ENCODE measurements at places on chromosomes 11 and 22.

DNA sequence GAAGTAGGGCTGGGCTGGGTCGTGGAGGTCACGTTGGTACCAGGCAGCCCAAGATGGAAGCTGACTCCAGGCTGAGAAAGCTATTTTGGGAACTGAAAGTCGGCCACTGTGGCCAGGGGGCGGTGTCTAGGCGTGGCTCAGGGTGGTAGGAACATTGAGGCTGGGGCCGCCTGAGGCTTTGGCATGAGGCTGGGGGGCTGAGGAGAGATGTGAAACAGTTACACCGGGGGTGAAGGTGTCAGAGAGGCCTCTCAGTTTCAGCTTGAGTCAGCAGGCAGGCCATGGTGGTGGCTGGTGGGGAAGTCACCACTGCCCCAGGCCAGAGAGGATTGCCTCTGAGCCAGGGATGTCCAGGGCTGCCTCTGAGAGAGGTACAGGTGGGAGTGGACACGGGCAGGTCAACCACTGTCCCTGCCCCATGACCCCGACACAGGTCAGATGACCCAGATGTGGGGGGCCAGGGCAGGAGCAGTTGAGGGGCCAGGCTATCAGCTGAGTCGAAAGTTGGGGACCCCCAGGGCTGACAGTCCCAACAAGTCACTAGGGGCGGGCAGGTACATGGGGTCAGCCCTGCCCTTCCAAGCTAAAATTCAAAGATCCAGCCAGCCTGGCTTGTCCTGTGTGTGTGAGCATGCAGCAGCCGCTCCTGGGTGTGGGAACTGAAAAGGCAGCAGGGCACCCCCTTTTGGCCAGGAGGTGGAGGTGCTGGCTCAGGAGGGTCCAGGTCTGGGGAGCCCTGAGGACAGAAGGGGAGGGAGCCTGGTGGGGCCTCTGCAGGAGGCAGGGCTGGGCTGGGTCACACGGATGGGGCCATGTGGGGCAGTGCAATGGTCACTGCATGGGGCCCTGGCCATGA lies 7.2 kb downstream of the KCNK7 start:
- H3K27me3 ChIP-seq, result peaks cover 5% of the 10 kb centered on the region
- no peaks in the 10 kb centered on the region for H3K4me1 ChIP-seq
- no peak overlapping the region for H3K27ac ChIP-seq
- peaks cover 10% of the 10 kb centered on the region for H3K36me3 ChIP-seq
- DNase-seq, result no peak

- H3K27ac ChIP-seq, result no peak overlapping the region
- H3K27me3 ChIP-seq, result peaks cover 26% of the 10 kb centered on the region
- no peak overlapping the region for H3K4me3 ChIP-seq
- DNase-seq, result no peak
- H3K36me3 ChIP-seq, result no peaks in the 10 kb centered on the region
- peaks cover 11% of the 10 kb centered on the region for H3K4me1 ChIP-seq
Observed at GRCh38 chr11:62930157-62930556, 9.0 kb upstream of the CHRM1 start.

GRCh38 chr11:69300120-69301060 lies 6.4 kb downstream of the MYEOV start:
- H3K36me3 ChIP-seq, result no peaks in the 10 kb centered on the region
- no peaks in the 10 kb centered on the region for H3K27me3 ChIP-seq
- peaks cover 43% of the 10 kb centered on the region for H3K4me1 ChIP-seq
- no peak overlapping the region for H3K4me3 ChIP-seq

GRCh38 chr11:97118614-97119200 lies 728.9 kb downstream of the JRKL start:
- H3K4me1 ChIP-seq, result no peaks in the 10 kb centered on the region
- no peak for DNase-seq
- no peak overlapping the region for H3K27ac ChIP-seq
- H3K4me3 ChIP-seq, result no peak overlapping the region
- H3K27me3 ChIP-seq, result no peaks in the 10 kb centered on the region
- no peaks in the 10 kb centered on the region for H3K36me3 ChIP-seq

DNA sequence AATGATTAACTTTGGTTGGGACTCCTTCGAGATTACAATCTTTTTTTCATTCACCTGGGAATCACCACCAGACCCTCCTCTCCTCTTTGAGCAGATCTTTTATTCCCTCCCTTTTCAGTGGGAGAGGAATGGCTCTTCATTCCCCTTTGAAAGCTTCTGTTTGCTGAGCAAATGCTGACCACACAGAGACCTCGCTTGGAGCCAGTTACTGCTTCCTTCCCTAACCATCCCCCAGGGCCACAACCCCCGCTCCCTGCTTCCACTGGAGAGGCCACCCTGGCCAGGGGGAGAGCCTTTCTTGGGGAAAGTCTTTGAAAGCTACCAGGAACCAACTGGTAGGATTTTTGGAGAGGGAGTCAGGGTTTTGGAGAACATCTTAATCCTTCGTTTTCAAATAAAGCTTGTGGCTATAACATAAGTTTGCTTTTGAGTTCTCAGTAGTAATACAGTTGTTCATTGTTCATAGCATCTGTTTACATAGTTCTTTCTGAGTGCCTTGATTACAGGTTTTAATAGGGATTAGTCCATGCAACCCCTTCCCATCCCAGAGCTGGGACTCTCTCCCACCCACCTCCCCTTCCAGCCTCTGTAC lies 138.4 kb downstream of the DBX1 start:
- H3K4me1 ChIP-seq, result peaks cover 23% of the 10 kb centered on the region
- peak overlapping the region; percentile 72 for H3K27ac ChIP-seq
- no peaks in the 10 kb centered on the region for H3K27me3 ChIP-seq
- no peak overlapping the region for H3K4me3 ChIP-seq
- no peak for DNase-seq
- H3K36me3 ChIP-seq, result no peaks in the 10 kb centered on the region

DNA sequence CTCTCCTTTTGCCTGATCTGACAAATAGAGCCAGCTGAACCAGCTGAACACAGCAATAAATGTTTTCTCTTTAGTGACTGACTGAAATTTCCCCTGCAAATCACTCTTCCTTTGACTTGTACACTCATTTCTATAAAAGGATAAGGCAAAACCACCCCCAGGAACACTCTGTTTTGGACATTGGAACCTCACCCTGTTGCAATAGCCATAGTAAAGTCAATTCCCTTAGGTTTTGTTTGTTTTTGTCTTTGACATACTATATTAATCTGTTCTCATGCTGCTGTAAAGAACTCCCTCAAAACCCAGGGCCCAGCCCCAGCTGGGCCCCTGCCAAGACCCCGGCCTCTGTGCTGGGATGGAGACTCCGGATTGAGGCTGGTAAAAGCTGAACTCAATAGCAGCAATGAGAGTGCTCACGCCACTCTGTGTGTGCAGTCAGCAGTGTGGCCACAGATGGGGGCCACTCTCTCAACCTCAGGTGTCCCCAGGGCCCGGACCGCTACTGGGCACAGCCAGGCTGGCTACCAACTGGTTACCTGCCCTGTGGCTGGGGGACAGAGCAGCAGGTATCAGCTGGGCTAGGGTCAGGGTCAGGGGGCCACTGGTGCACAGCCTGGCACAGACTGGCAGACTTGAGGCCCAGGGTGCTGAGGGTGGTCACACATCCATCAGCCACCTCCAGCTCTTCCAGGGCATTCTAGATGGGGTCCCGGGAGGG lies 597.4 kb downstream of the LUZP2 start:
- H3K4me1 ChIP-seq, result no peaks in the 10 kb centered on the region
- H3K36me3 ChIP-seq, result no peaks in the 10 kb centered on the region
- H3K4me3 ChIP-seq, result no peak overlapping the region

GRCh38 chr11:118923721-118924587 lies 1.8 kb downstream of the BCL9L start:
- H3K36me3 ChIP-seq, result peaks cover 2% of the 10 kb centered on the region
- H3K4me1 ChIP-seq, result peaks cover 42% of the 10 kb centered on the region
- H3K27me3 ChIP-seq, result no peaks in the 10 kb centered on the region
- peak; percentile 48 for DNase-seq
- H3K27ac ChIP-seq, result peak overlapping the region; percentile 99
- peak overlapping the region; percentile 99 for H3K4me3 ChIP-seq

GRCh38 chr11:18490319-18490718 lies 34.7 kb downstream of the LDHAL6A start:
- DNase-seq, result peak; percentile 85
- no peak overlapping the region for H3K4me3 ChIP-seq

GRCh38 chr22:42560781-42561180 lies 7.0 kb downstream of the SERHL2 start:
- peaks cover 17% of the 10 kb centered on the region for H3K4me1 ChIP-seq
- DNase-seq, result peak; percentile 44
- H3K27me3 ChIP-seq, result no peaks in the 10 kb centered on the region
- no peak overlapping the region for H3K27ac ChIP-seq
- H3K4me3 ChIP-seq, result no peak overlapping the region
- no peaks in the 10 kb centered on the region for H3K36me3 ChIP-seq

GRCh38 chr11:10208131-10208575 lies 85.9 kb downstream of the SBF2 start:
- no peak overlapping the region for H3K4me3 ChIP-seq
- no peak overlapping the region for H3K27ac ChIP-seq
- no peaks in the 10 kb centered on the region for H3K36me3 ChIP-seq
- DNase-seq, result peak; percentile 83

- peaks cover 2% of the 10 kb centered on the region for H3K36me3 ChIP-seq
- H3K4me3 ChIP-seq, result peak overlapping the region; percentile 66
- H3K27me3 ChIP-seq, result no peaks in the 10 kb centered on the region
Observed at GRCh38 chr11:8910649-8911026, 351 bp upstream of the AKIP1 start.

DNA sequence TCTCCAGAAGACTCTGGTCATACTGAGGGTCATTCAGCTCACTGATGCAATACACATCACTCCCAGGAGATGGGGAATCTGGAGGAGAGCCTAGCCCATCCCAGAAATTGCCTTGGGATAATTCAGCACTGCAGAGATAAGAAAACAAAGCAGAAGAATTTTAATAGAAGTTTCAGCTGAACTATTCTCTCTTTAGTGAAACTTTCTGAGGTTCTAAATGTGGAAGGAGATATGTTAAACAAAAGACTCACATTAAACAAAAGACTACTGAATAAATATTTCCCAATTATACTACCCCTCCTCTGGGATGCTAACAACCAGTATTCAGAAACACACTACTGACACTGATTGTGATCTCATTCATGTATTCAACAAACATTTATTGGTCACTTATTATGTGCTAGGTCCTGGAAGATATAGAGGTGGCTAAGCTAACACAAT lies 47.8 kb downstream of the C2CD3 start:
- no peaks in the 10 kb centered on the region for H3K27me3 ChIP-seq
- H3K4me1 ChIP-seq, result peaks cover 3% of the 10 kb centered on the region
- H3K27ac ChIP-seq, result no peak overlapping the region
- H3K36me3 ChIP-seq, result no peaks in the 10 kb centered on the region
- no peak for DNase-seq
- H3K4me3 ChIP-seq, result no peak overlapping the region

GRCh38 chr11:117687776-117688175 lies 109.2 kb downstream of the DSCAML1 start:
- no peaks in the 10 kb centered on the region for H3K36me3 ChIP-seq
- no peak for DNase-seq
- no peak overlapping the region for H3K27ac ChIP-seq
- no peak overlapping the region for H3K4me3 ChIP-seq
- H3K27me3 ChIP-seq, result no peaks in the 10 kb centered on the region
- peaks cover 2% of the 10 kb centered on the region for H3K4me1 ChIP-seq

GRCh38 chr22:33013531-33014162 lies 44.5 kb downstream of the SYN3 start:
- H3K36me3 ChIP-seq, result no peaks in the 10 kb centered on the region
- no peak overlapping the region for H3K27ac ChIP-seq
- no peaks in the 10 kb centered on the region for H3K4me1 ChIP-seq
- no peaks in the 10 kb centered on the region for H3K27me3 ChIP-seq
- H3K4me3 ChIP-seq, result no peak overlapping the region

DNA sequence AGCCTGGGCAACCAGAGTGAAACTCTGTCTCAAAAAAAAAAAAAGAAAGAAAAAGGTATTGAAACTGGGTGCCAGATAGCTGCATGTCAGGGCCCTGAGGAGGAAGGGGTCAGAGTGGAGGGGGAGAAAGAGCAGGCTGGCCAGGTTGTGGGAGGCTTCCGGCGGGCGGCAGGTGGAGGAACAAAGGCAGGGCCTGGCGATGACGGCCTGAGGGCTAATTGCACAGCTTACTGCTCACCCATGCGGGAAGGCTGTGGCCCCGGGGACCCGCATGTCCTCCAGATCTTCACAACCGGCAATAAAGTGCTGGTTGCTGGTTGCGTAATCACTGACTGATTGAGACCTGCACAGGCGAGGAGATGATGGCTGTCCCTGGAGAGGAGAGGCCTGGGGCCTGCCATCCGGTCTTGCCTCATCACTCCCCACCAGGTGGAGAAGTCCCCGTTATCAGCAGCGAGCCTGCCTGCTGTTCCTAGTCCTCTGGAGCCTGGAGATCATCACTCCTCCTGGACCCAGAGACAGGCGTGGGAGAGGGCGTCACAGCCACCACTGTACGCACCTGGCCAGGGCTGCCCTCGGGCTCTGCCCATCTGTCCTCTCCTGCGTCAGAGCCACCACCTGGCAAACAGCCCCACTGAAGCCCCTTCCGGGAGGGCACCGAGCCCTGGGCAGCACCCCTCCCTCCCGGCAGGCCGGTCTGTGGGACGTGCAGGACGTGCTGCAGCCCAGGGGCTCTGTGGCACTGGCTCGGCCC lies 18.7 kb downstream of the H19 start:
- no peaks in the 10 kb centered on the region for H3K36me3 ChIP-seq
- no peaks in the 10 kb centered on the region for H3K27me3 ChIP-seq

DNA sequence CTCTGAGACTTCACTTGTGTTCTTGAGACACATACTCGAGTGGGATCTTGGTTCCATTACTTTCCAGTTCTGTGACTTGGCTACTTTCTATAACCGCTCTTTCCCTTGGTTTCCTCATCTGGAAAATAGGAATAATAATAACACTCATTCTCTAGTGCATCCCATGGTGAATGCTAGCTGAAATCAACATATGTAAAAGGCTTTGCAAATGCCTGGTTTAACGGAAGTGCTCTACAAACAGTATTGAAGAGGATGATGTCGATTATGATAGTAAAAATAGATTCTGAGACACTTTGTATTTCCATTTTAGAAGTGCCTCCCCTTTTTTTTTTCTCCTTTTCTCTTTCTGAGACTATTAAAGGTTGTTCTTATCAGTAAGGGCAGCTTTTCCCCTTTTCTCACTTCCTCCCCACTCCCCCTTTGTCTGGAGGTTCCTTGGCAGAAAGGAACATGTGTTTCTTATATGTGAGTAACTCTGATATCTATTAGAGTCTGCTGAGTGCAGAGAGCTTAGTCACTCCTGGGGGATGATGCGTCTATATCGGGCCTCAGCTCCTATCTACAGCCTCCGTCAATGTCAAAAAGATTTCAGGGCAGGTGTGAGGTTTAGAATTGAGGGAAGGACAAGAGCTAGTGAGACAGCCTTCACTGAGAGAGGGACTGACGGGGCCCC lies 489.3 kb downstream of the NTM start:
- DNase-seq, result no peak
- no peaks in the 10 kb centered on the region for H3K27me3 ChIP-seq
- H3K36me3 ChIP-seq, result no peaks in the 10 kb centered on the region
- no peaks in the 10 kb centered on the region for H3K4me1 ChIP-seq
- no peak overlapping the region for H3K27ac ChIP-seq
- no peak overlapping the region for H3K4me3 ChIP-seq

GRCh38 chr11:97514446-97514845 lies 1124.6 kb downstream of the JRKL start:
- H3K27ac ChIP-seq, result no peak overlapping the region
- no peaks in the 10 kb centered on the region for H3K36me3 ChIP-seq
- H3K4me1 ChIP-seq, result no peaks in the 10 kb centered on the region
- no peaks in the 10 kb centered on the region for H3K27me3 ChIP-seq
- no peak overlapping the region for H3K4me3 ChIP-seq
- DNase-seq, result peak; percentile 88

GRCh38 chr11:11239959-11240358 lies 113.1 kb downstream of the CSNK2A3 start:
- H3K36me3 ChIP-seq, result no peaks in the 10 kb centered on the region
- DNase-seq, result no peak
- no peak overlapping the region for H3K4me3 ChIP-seq
- H3K27ac ChIP-seq, result no peak overlapping the region

Measured in trophoblast cell (in vitro differentiated cells and primary cell).